ENCODE measurements at places on chromosomes 7 and 10.

DNA sequence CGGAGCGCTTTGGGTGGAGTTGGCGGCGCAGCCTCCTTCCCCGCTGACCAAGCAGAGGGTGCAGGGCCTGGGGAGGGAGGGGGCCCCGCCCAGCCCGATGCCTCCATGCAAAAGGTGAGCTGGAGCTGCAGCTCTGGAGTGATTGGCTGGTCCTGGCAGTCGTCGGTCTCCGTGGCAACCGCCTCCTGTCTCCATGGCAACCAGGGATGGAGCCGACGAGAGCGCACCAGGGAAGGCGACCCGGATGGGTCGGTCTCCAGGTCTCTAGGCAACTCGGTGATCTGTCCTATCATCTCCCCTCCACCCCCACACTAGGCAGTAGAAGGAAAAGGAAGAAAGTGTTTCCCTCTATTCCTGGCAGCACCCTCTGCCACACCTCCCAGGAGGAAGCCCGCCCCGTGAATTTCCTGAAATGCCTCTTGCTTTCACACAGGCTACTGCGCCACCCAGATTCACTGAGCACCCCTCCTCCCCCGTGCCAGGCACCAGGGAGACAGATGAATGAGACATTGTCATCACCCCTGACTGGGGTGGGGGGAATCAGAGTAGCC lies 647 bp upstream of the NACAD start:
- DNase-seq, result peak; percentile 31

GRCh38 chr10:48383393-48383792 lies 76.9 kb downstream of the MAPK8 start:
- no peak for DNase-seq

GRCh38 chr7:17792075-17792936 lies 148.0 kb downstream of the SNX13 start:
- no peak for DNase-seq

- DNase-seq, result no peak
These were observed 16.6 kb downstream of the C7orf33 start for GRCh38 chr7:148607151-148607661.

GRCh38 chr10:5553400-5554170 lies 28.8 kb downstream of the CALML3 start:
- no peak for DNase-seq

- no peak for DNase-seq
These were observed 11.5 kb downstream of the GTF2IRD1 start for GRCh38 chr7:74464931-74465886.

- DNase-seq, result no peak
These were observed 94.1 kb downstream of the AOAH start for GRCh38 chr7:36630112-36630650.

GRCh38 chr10:103598654-103599115 lies 105.2 kb downstream of the NEURL1 start:
- DNase-seq, result no peak

DNA sequence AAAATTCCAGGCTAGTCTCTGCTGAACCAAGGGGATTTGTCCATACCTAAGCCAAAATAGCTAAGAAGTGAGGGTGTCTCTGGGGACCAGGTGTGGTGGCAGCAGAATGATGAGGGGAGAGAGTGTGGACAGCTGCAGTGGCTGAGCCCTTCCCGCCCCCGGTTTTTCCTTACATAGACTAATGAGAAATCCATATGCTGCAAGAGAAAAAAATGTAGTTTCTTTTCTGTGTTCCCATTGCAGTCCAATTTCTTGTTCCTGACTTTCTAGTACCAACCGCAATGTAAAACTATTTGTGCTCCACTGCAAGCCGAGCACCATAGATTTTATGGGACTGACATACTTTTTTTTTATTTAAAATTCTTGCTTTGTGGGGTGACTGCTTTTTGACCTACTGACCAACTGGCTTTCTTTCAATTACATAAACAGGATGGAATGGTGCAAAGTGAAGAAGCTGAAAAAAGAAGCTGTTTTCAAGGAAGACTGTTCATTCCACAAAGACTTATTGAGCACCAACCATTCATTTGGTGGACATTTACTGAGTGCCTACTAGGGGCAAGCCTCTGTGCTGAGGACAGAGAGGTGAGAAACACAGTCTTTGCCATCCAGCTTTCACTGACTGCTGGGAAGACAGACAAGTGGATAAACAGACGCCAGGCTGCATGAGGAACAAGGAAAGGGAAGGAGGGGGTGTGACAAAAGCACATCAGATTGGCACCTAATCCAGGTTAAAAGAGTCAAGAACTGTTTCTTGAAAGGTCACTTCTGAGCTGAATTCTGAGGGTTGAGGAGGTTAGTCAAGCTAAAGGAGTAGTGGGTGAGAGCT lies 9.8 kb downstream of the CEP41 start:
- DNase-seq, result no peak

DNA sequence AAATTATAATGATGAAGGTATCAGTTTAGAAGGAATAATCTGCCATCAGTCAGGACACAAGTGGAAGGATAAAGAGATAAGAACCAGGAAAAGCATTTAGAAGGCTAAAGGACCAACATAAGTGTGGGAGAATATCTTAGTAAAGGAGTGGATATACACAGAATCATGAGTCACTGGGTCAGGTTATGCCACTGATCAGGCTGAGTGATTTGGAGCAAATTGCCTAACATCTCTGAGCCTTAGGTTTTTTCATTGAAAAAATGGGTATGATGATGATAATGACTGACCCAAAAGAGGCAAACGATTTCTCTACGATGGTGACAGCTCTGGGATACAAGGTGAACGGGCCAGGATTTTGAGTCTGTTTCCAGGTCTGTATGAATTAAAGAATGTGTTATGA lies 2.8 kb upstream of the CUL1 start:
- DNase-seq, result no peak

DNA sequence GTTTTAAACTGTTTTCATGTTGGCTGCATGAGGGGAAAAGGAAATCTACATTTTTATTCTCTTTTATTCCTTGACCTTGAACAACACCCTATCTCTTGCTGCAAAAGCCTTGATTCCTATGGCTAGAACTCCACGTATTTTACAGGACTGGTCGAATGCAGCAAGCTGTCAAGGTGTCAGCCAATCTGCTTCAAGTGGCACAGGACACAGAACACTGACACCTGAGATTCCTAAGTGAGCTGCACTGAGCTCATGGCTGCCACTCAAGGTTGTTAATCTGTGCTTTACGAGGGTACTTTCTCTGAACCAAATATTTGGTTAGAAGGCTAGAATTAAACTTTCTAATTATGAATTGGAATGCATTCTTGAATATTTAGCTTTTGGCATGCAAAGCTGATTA lies 349.7 kb upstream of the COBL start:
- no peak for DNase-seq

- no peak for DNase-seq
These were observed 2.7 kb downstream of the ZMIZ1 start for GRCh38 chr10:79071396-79071923.

DNA sequence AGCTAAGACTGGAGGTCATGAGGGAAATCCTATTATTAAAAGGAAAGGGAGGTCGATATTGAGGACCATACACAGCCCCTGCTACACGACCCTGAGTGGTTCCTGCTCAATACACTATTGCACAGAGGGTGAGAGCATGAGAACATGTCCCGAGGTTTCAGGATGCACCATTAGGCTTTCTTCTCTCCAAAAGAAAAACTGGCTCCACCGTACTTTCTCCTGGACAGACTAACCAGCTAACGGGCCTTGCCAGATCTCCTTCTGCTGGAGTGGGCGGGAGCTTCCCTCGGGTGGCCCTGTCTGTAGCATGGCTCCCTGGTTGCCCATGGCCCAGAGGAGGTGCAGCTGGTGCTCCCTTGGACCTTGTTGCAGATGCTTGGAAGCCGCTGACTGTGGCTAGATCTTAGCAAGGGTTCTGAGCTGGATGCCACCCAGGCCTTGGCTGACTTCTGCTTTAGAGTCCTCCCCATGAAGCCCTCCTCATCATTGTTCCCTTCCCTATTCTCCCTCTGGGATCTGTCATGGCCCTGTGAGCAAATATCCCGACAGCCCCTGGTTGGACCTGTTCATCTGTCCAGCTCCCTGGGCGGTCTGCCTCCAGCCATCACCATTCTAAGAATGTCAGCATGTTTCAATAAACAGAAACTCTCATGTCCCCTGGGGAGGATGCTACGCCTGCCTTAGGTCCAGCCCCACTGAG lies 52.9 kb upstream of the SHH start:
- DNase-seq, result no peak

DNA sequence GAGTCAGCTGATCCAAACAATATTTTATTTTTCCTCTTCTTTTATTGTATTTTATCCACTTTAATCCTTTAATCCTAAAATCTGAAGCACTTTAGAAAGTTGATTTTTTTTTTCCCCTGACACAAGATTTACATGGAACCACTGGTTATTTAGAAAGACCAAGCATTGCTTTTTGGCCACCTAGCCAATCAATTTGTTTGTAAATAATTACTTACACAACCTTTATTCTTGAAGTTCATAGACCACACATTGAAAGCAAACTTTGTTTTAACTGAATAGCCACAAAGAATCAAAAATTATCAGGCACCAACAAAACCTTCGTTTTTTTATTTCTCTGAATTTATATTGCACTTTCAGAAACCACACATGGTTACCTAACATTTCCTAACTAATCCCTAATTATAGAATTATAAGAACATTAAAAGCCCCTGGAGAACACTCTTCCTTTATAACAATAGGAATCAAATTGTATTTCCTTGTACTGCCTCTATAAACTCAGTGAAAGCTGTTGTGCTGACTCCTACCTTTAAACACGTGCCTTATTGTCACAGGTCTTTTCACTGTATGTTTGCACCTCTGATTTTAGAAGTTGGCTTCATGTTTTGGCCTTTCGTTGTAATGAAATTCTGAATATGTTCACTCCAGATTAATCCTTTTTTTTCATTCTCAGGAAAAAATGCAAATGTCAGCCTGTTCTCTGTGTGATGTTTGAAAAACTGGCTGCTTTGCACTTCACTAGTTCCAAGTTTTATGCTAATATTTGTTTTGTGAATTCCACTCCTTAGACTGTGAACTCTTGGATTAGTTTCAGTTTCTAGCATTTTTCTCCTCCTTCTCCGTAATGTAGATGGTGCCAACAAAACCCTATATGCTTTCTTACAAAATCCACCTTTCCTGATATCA lies 1511.9 kb downstream of the REEP3 start:
- no peak for DNase-seq

- no peak for DNase-seq
These were observed 1.9 kb downstream of the VGF start for GRCh38 chr7:101163279-101164070.

DNA sequence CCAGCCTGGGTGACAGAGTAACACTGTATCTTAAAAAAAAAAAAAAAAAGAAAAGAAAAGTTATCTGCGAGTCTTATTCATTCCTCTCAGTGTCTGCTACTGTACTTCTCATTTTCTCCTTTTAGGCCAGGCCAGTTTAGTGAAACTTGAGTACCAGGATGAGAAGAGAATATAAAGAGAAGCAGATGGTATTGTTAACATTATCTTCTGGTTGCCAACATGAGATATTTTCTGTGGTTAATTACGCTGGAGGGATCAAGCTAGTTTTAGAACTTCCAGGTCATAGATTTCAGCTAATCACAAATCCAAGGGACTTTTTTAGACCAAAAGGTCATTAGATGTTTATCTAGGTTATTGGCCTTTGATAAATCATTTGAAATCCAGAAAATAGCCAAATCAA lies 252.6 kb upstream of the SMIM30 start:
- no peak for DNase-seq

- DNase-seq, result no peak
These were observed 133.2 kb downstream of the PARD3 start for GRCh38 chr10:34681933-34682332.

DNA sequence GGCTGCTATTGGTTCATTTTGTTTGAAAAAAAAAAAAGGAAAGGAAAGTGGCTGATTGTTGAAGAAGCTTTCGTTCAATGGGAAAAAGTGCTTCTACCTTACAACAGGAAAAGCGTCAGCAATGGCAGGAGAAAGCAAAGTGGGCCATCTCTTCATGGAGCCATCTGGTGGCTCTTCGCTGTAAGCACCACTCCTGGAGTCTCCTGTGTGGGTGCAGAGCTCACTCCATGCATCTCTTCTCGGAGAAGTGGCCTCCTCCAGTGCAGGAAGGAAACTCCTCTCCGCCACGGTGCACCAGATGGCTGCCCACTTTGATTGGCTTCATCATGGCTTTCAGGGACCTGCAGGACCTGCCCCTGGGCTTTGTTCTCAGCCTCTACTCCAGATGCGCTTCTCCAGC lies 250.9 kb downstream of the PTEN start:
- no peak for DNase-seq

- no peak for DNase-seq
These were observed 550.2 kb downstream of the KCNMA1 start for GRCh38 chr10:77087366-77087765.

GRCh38 chr10:33749790-33750189 lies 415.3 kb upstream of the NRP1 start:
- no peak for DNase-seq

DNA sequence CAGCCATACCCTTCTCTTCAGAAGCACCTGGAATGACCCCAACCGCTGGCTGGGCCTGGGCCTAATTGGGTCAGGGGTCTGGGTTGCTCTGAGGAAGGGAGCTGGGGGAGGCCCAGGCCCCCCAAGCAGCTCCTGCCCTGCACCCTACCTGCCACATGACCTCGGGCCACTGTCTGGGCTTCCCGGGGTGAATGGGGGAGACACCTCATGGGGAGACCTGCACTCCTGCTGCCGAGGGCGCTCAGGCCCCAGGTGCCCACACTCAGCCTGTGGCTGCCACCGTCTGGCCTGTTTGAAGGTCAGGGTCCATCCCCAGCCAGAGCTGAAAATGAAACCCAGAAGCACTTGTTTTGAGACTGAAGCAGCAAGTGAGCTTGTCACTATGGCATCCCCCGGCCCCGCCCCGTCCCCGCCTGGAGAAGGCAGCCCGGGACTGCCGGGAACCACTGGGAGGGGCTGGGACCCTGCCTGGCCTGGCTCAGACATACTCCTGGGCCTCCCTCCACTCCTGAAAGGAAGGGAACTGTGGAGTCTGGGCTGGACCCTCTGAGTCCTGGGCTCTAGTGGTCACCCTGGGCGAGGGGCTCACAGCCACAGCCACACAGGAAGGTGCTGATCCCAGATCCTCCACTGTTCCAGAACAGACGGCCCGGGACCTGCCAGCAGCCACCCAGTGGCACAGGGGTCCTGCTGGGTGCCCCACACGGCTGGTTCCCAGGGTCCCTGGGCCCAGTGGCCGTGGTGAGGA lies 7.4 kb upstream of the MICALL2 start:
- no peak for DNase-seq

DNA sequence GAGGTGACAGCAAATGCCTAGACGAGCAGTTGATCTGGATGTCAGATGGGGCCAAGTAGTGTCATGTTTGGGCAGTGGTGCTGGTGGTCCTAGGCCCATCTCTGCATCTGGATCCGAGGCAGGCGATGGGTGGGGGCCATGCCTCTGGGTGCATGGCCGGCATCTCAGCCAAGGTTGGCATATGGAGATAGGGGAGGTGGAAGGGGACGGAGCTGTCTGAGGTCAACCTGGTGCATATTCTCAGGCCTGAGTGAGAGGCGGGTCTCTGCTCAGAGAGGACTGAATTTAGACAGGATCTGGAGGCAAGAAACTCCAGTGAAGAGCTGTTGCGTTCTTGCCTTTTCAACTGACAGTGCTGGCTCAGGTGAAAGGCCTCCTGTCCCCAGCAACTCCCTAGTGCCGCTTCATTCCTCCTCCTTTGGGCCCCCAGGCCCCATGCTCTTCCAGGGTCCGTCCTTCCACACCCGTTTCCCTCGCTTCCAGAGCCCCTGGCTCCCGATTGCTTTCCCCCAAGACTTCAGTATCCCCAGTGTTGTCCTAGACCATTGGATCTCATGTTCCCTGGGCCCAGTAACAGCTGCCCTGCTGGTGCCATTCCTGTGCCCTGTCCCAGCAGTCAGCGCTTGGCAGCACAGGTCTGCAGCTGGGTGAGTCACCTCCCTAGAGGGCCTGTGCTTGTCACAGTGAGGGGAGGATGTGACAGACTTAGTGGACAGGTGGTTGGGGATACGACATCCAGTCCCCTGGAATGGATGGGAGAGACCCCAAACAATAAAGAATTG lies 32.6 kb downstream of the GBX1 start:
- no peak for DNase-seq
